Stimulated activated CD4-positive, alpha-beta T cell treated with anti-CD3 and anti-CD28 coated beads, Interleukin-1b, Interleukin-23, amount 100 ng/mL, for 4 hours (primary cell): ENCODE measurements at places on chromosomes 7 and 10.

GRCh38 chr10:93591065-93591808, 9.8 kb downstream of the RBP4 start:
- DNase-seq: no peak

GRCh38 chr10:72000073-72001032, 36.2 kb downstream of the CHST3 start:
- DNase-seq: no peak

DNA sequence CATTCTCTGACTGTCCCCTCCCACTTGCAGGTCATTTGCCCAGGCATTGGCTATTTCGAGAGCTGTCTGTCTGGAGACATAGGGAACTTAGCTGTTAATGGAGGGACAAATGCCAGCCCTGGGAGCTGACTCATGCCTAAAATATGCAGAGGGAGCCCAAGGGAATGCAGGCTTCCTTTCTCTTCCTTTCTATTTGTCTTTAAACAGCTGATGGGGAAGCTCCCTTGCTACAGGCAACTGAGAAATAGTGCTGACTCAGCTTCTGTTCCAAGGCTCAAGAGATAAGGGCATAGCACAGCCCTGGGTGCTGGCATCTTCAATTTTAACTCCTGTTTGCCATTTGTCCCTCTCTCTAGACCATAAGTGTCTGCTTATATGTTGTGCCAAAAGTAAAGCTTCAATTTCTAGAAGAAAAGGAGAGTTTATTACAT, 82.7 kb upstream of the C1GALT1 start:
- no peak for DNase-seq

DNA sequence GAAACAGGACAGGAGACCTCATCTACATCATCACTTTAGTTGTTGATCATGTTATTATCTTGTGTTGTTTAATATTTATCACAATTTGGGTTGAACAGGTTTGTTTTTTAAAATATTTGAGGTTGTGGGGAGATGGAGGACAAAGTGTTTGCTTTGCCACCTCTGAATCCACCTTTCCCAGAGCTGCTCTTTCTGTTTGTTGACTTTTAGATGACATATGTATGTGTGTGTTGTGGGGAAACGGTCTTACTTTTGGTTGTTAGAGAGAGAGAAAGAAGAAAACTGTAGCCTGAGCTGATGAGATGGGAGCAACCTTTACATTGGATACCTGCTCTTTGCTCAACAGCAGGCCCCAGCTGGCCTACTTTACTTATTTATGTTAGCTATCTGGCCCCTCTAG, 19.0 kb upstream of the SLC16A12 start:
- no peak for DNase-seq

DNA sequence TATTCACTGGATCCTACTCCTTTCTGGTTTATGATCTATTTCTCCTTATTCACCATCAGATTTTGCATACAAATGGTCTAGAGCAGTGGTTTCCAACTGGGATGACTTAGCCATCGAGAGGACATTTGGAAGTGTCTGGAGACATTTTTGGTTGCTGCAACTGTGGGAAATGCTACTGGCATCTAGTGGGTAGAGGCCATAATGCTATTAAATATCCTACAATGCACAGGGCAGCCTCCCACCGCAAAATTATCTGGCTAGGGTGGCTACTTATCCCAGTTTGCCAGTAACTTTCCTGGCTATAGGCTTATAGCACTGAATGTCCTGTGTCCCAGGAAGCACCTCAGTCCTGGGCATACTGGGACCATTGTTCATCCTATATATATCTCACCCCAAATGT, 21.5 kb upstream of the DDX50 start:
- DNase-seq: no peak
